Activated naive CD4-positive, alpha-beta T cell treated with anti-CD3 and anti-CD28 coated beads, Interleukin-2, amount 50 U/mL, for 16 hours (primary cell): ENCODE measurements at places on chromosomes 5 and 9.
A peak's percentile ranks its signal among the peaks of the same experiment; 100 is the strongest.

- DNase-seq: peak; percentile 24
These were observed at the start of gene TENT4A for GRCh38 chr5:6713274-6714225. Gene TENT4A, plus strand, starts transcription at chr5:6713432. Its CDS starts 552 bp downstream, at chr5:6713984.

DNA sequence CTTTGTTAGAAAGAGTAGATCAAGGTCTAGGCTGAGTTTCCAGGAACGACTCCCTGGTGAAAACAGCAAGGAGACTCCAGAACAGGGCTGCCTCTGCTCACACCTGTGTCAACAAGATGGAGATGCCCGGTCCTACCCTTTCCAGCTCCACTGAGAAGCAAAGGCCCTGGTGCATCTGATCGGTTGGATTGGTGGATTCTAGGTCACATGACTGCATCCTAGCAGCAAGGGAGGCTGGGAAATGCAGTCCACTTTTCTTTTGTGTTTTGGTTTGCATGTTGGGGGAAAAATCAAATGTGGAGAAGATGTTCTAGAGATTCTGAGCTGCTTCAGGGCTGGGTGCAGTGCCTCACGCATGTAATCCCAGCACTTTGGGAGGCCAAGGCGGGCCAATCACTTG is 82.0 kb upstream of the TRIO start:
- no peak for DNase-seq

GRCh38 chr9:1604942-1605560 is 410.1 kb upstream of the SMARCA2 start:
- no peak for DNase-seq

DNA sequence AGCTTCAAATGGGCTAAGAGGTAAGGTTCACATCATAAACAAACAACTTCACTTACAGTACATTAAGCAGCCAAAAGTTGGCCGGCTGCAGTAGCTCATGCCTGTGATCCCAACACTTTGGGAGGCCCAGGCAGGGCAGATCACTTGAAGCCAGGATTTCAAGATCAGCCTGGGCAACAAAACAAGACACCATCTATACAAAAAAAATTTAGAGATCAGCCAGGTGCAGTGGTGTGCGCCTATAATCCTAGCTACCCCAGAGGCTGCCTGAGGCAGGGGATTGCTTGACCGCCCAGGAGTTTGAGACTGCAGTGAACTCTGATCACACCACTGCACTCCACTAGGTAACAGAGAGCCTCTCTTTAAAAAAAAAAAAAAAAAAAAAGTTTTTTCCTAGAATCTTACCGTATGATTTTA is 16.9 kb downstream of the UBTD2 start:
- DNase-seq: no peak
